KBM-7 (cell line): ENCODE measurements at places on chromosomes 12 and 14.

DNA sequence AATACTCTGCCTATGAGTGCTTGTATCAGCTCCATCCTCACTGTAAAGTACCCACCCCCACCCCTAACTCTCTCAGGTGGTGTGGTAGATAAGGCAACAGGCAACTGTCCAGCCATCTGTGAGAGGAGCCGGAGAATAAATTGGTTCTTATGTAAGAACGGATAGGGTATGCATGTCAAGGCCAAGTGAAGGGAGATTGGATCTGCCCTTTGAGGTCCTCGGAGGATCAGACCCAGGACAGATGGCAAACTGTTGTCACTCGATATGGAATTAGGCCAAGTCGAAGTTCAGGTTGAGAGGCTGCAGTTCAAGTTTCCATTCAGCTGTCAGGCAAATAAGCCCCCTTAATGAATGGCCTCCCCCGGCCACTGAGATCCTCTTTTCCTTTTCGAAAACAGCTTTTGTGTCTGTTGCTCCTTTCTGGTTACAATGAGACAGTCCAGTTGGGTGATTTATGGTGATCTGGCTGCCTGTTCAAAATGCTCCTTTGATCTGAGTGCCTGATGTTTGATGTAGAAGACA, 120.3 kb downstream of the VRK1 start:
- DNase-seq = no peak

- peak; percentile 55 for DNase-seq
These were observed 10.3 kb downstream of the TBPL2 start for GRCh38 chr14:55430024-55430690.

DNA sequence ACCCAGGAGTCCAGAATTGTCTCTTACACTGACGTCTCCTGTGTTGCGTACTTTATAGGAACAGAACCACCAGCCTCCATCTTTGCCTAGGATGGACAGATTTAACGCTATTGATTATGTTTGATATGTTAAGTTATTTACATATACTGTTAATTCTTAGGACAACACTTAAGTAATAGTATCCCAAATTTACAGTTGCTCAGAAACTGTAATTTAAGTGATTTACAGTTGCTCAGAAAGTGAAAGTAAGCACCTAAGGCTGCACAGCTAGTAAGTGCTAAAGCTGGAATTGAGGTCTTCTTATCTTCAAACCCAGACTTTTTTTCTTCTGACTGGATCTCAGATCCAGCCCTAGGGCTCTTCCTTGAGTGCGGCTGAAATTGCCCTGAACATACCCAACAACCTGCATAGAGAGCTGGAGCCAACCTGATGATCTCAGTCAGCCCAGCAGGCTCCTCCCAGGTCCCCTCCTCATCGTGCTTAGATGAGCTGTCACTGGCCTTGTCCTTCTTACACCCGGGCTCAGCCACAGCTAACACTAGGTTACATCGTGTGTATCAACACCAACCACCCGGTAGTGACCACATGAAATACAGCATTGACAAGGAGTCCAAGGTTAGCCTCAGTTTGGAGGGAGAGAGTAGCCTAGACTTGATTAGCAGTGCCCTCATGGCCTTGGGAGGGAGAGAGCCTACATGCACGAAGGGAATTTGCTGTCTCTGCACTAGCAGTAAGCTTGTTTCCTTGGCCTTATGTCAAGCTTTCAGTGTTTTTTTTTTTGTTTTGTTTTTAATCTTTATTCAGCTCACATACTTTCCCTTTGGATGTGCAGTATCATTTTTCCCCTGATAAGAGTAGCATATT, 111.1 kb upstream of the ARHGAP5 start:
- DNase-seq = no peak

GRCh38 chr12:26134540-26134939, 9.7 kb upstream of the BHLHE41 start:
- no peak for DNase-seq

GRCh38 chr12:80313209-80313608, 130.8 kb upstream of the PTPRQ start:
- no peak for DNase-seq

- no peak for DNase-seq
These were observed 18.1 kb downstream of the CEP170B start for GRCh38 chr14:104882991-104883660.

- no peak for DNase-seq
These were observed 55.8 kb downstream of the CCDC85C start for GRCh38 chr14:99548255-99548654.

- DNase-seq = no peak
These were observed 180.8 kb downstream of the CRADD start for GRCh38 chr12:93857991-93858447.

DNA sequence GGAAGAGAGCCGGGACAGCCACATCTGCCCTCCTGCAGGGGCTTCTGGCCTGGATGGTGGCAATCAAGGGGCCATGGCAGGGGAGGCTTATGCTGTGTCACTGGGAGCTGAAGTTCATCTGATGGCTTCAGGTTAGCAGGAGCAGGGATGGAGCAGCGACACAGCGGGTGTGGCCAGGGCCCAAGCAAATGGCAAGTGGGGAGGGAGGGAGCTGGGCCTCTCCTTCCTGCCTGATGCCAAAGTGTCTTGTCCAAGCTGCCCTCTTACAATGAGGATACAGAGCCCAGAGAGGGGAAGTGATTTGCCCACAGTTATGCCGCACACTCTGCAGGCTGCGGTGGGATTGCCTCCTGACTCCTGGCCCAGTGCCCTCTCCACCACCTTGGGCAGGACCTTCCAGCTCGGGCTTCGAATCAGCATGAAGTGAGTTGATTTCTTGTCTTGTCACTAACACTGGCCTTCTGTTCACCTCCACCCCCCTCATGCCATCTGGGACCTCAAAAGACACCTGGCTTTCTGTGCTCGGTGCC, 51.3 kb downstream of the IQSEC3 start:
- DNase-seq = no peak

- no peak for DNase-seq
These were observed 105.2 kb downstream of the GARIN6 start for GRCh38 chr12:99752740-99753139.

DNA sequence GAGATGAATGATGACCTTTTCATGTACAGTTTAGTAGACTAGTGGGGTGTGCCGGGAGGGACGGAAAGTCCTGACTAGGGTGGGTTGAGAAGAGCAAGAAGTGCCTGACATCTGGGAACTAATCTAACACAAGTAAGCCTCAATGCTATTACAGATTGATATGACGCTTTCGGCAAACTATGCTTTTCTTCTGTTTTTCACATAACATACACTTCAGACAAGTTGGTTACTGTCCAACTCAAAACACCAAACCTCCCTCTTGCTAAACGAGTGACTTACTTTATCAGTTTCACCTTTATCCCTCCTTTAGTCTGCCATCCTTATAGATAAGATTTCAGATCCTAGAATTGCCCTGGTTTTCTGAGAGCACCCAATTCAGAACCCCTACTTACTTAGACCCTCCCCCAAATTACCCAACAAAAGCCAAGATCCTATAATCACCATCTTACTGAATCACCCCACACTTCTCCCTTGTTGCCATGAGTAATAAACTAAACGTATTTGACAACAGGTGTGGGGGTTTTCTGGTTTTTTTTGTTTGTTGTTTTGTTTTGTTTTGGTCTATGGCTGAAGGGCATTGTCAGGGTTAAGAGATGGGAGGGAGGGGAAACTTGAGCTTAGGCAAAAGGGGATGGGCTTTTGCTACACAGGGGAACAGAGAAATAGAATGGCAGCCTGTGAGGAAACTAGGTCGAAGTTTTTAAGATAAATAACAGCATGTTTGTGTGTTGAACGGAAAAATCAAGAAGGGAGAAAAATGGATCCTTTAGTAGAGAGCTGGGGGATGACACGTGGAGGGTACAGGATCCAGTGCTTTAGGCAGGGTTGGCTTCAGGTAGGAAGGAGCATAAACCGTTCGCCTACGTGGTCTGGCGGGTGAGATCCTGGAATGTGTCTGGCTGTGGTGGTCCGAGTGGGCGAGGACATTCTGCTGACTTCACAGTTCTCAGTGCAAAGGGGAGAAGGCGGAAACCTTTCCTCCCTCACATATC, 6.1 kb upstream of the PSMA3 start:
- DNase-seq = peak; percentile 12

DNA sequence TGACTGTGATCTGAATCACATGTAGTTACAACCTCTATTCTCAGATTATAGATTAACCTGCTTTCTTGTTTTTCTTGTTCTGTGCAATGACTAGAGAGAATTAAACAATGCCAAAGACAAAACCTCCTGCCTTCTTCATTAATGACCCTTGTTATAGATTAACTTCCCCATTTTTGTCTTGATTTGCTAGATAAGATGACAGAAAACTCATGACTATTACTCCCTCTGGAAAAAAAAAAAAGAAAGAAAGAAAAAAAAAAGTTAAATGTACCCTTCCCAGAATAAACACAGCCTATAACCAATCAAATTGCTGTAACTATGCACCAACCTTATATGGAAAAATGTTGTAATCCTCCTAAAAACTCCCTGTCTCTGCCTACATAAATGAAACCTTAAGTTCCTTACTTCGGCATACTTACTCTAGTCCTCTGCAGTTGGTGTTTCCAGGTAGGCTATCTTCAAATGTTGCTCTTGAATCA, 41.1 kb upstream of the PCED1B start:
- DNase-seq = peak; percentile 65

- peak; percentile 86 for DNase-seq
These were observed 3.4 kb upstream of the ARHGAP5 start for GRCh38 chr14:32073537-32074189.

DNA sequence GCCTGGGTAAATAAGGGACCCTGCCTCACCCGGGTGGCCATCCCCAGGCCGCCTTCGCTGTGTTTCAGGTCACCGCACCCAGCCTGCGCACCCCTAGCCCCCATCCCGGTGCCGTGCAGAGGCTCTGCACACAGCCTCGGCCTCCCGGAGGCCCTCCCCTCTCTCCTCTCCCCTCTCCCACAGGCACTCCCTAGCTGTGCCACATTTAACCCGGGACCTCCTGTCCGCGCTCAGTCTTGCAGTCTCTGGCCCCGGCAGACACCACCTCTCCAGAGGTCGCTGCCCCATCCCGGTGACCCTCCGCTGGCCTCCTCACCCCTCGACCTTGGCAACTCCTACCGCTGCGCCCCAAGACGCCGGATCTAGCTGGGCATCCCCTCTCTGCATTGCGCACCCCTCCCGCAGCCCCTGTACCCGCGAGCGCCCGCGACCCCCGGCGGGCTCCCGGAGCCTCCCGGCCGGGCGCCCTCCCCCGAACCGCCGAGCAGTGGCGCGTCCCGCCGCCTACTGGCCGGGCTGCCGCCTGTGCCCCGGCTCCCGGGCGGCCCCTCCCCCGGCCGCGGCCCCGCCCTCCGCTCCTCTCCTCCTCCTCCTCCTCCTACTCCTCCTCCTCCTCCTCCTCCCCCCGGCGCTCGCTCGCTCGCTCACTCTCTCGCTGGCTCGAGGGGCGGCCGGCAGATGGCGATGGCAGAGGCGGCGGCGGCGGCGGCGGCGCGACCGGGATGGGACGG, 120.7 kb downstream of the AACS start:
- peak; percentile 77 for DNase-seq

DNA sequence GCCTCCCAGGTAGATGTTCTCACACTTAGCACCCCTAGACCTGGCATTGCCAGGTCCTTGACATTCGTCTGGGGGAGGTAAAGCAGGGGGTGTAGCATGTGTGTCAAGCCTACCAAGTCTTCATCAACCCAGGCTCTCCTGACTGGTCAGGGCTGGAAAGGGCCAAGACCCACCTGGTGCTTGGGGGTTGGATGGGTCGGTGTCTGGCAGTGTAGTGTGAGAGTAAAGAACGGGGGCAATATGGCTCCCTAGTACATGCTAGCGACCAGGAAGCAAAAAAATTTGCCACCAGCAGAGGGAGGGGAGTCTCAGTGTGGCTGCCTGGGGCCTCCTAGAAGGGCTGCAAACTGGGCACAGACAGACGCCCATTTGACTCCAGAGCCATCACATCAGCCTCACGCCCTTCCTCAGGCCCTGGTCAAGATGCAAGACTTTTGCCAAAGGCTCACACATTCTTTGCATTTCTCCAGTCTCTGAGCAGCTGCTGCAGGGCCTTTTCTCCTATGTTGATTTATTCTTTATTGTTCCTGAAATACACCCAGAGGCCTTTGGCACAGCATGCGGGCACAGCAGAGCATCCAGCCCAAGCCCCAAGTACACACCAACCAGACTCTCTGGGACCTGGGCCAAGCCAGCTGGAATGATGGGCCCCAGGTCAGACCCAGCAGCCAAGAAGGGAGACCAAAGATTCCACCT, 38.3 kb upstream of the PNMA1 start:
- no peak for DNase-seq

GRCh38 chr14:80567905-80568536, 356.7 kb upstream of the DIO2 start:
- DNase-seq = no peak

GRCh38 chr14:90388437-90388836, 8.4 kb upstream of the CALM1 start:
- DNase-seq = no peak

DNA sequence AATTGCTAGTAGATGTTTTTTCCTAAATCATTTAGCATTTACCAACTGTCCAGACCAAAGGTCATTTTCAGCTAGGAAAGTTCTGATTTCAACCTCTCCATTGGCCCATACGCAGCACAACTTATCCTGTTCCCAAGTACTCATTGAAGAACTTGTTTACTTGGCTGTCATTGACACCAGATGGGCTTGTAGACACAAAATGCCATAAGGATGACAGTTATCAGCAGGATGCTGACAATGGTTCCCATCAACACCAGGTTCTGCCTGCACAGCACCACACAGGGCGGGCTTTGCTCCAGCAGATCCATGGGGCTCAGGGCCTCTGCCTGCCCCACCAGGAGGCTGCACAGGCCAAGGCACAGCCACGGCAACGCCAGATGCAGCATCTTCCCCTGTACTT, 36.5 kb upstream of the TMPRSS12 start:
- no peak for DNase-seq

GRCh38 chr14:86625637-86626036, 1095.7 kb downstream of the FLRT2 start:
- no peak for DNase-seq
